ENCODE measurements at places on chromosomes 6 and 20.

DNA sequence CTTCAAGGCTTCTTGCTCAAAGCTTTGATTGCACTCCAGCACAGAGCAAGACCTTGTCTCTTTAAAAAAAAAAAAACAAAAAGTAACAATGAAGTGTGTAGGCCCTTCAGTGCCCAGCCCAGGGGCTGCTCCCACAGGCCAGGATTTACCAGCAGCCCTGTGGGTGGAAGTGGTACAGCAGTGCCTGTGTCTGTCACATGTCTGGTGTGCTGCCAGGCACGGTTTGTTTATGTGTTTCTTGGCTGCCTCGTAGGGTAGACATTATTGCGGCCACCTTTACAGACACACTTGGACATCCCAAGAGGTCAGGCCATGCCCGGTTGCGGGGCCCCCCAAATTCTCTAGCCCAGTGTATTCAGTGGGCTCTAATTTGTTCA is 12.7 kb downstream of the DYNLRB1 start:
- no peak for DNase-seq

DNA sequence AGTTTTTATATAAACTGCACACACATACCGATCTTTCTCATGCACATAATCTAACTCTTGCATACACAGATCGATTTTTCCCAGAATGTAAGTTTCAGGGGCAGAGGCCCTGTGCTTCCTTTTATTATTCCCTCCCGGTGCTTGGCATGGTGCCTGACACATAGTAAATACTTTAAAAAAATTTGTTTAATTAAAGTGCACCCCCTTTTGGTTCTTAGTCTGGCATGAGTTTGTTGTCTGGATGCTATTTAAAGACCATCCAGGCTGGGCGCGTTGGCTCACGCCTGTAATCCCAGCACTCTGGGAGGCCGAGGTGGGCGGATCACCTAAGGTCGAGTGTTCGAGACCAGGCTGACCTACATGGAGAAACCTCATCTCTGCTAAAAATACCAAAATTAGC is 5.4 kb upstream of the DEK start:
- DNase-seq = no peak

GRCh38 chr6:157454762-157455714 is 74.0 kb downstream of the ZDHHC14 start:
- no peak for DNase-seq

DNA sequence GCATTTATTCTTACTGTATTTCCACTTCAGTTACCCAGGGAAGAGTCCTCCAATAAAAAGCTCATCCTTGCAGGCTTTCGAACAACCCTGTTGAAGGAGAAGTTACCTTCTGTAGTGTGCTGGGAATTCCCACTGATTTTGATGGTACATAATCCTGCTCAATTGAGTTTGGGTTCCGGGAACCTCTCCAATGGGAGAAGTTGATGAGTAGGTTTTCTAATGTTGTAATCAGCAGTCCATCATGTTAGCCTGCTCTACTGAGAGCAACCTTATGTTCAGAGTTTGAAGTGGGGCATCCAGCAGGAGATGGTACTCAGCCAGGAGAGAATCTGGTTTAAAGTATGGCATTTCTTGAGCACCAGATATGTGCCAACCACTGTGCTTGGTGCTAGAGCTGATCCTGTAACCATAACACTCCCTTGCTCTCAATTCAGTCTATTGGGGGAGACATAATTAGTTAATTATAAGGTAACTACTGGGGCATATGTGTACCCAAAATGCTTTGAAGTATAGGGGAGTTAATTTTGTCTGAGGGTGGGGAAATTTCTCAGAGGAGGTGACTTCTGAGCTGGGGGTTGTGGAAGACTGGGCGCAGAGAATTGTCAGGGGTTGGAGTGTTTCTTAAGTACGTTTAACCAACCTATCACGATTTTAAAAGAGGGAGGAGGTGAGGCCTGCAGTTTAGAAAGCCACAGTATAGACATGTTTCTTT is 2.1 kb downstream of the TOP1 start:
- no peak for DNase-seq

- no peak for DNase-seq
Observed at GRCh38 chr6:141033101-141033500, 1099.6 kb upstream of the GJE1 start.

DNA sequence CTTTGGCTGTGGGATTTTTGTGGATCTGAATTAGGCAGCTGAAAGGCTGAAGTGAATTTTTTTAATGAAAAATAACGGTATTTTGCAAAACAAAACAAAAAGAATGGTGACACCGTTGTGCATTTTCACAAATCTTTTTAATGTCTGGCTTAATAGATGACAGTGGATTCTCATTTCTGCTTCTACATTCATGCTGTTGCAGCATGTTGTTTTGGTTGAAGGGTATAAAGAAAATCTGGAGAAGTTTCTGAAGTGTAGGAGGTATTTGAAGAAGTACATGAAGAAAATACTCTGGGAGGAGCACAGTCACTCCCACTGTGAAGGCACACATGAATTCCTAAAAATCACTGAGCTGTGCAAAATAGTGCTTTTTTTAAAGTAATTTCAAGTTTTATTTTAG is 3.1 kb upstream of the MAP3K5 start:
- DNase-seq = no peak

- DNase-seq = no peak
Observed at GRCh38 chr6:143126574-143126941, 65.9 kb downstream of the AIG1 start.

GRCh38 chr6:163147994-163148393 is 266.5 kb upstream of the QKI start:
- no peak for DNase-seq

DNA sequence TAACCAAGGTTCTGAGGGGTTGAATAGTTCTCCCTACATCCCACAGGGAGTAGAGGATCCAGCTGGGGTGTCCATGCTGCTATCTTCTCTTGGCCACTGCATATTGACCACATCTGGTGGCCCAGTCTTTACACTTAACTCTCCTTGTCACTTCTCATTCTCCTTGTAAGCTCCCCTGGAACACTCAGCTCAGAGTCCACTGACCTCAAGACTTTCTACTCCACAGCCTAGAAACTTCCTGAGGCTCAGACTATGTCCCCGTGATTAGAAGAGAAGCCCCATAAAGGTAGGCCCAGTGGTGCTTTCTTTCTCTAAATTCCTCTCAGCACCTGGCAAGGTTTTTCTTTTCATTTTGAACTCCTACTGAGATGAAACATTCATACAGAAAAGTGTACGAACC is 13.3 kb upstream of the ZFAND3 start:
- DNase-seq = no peak

- DNase-seq = no peak
Observed at GRCh38 chr6:134880487-134881190, 69.3 kb downstream of the ALDH8A1 start.

- no peak for DNase-seq
Observed at GRCh38 chr6:118677193-118677592, 25.8 kb upstream of the CEP85L start.

DNA sequence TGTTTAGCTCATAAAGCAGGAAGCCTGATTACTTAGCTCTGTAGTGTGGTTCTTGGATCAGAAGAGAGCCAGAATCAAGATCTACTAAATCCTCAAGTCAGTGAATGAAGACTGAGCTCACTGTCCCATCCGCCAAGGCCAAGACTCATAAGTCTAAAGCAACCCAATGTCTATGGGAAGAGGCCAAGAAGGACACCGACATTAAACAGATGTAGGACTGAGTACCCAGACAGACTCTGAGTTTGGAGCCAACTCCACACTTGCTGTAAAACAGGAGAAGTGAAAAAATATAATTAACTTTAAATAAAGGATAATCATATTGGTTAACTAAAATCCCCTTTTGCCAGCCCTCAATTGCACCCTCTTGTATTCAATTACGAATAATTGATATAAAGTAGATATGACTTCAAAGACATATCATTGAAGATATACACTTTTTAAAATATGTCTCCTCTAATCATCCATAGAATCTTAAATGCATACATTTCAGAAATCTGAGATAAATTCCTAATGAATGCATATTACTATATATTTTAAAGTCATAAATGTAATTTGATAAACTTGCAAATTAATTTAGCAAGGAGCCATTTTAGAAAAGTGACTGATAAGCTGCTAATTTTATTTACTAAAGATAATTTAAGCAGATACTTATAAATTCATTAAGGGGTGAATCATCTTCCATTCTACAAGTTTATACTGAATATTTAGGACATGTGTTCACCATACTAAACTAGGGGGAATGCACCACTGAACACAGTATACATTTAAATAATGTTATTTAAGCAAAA is 617.0 kb upstream of the ARID1B start:
- DNase-seq = no peak

DNA sequence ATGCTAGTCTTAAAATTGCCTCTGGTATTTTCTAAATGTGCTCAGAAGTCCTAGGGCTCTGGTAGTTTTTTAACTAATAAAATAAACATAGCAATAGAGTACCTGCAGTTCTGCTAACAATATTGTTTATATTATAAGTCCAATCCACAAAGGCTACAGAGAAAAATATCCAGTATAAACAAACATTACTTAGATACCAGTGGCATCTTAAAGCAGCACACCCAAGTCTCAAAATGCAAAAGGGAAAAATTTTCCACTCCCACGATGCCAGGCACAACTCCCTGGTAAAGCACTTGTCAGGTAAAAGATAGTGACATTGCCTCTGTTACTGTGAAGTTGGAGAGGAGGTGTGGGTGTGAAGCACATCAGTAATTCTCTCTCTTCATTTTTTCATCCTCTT is 123.3 kb downstream of the OGFRL1 start:
- no peak for DNase-seq

Data from T follicular helper cell (primary cell).